Esophagus squamous epithelium (tissue), 5 donors: ENCODE measurements at places on chromosomes 11 and 22.

- no peaks in the 10 kb centered on the region for H3K27me3 ChIP-seq
- H3K36me3 ChIP-seq = no peaks in the 10 kb centered on the region
- no peak overlapping the region for H3K4me3 ChIP-seq
- H3K27ac ChIP-seq = no peak overlapping the region
These were observed 1496.4 kb downstream of the TBC1D22A start for GRCh38 chr22:48258811-48259210.

GRCh38 chr22:36303874-36304273 is 50.9 kb downstream of the APOL1 start:
- no peaks in the 10 kb centered on the region for H3K4me1 ChIP-seq
- H3K27me3 ChIP-seq = no peaks in the 10 kb centered on the region
- no peak overlapping the region for H3K4me3 ChIP-seq
- DNase-seq = no peak
- H3K36me3 ChIP-seq = peaks cover 98% of the 10 kb centered on the region

DNA sequence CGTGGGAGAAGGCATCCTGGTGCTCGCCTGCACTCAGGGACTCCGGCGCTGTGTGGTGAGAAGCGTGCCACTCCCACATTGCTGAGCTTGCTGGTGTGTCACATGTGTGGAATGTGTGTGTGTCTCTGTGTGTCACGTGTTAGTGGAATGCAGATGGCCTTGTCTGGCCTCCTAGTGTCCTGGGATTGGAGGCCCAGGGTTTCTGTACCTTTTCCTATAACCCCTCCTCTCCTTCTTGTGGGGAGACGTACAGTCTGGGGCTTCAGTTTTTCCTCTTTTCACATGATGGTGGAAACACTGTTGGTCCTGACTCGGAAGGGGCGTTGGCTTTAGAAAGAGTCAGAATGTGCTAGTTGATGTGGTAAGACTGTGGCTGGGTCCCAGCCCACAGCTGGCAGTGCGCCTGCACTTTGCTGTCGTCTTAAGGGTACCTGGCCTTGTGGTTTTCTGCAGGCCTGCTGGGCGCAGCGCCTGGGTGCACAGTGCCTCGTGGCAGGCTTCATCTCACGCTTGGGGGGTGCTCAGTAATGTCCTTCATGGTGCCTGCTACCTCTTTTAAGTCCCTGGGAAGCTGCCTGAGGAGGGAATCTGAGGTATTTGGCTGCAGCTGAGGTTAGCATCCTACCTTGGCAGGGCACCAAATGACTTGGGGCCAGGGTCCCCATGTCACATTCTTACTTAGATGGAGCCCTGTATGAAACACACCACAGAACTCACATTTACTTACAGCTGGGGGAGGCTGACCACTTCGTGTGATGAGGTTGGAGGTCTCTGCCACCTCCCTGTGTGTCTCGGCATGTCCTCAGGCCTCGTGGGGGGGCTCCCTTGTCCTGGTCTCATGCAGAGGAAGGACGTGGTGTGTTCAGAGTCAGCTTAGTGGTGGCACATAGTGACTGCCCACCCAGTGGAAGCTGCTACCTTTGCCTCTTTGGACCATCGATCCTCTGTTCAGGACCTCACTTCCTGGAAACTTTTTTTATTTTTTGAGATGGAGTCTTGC is 61.9 kb downstream of the MED15 start:
- H3K4me3 ChIP-seq = no peak overlapping the region
- H3K27me3 ChIP-seq = no peaks in the 10 kb centered on the region
- H3K4me1 ChIP-seq = peaks cover 41% of the 10 kb centered on the region
- peak overlapping the region; percentile 77 for H3K27ac ChIP-seq
- peaks cover 64% of the 10 kb centered on the region for H3K36me3 ChIP-seq

- H3K4me3 ChIP-seq = no peak overlapping the region
These were observed 565.4 kb downstream of the ETS1 start for GRCh38 chr11:128022007-128022368.

DNA sequence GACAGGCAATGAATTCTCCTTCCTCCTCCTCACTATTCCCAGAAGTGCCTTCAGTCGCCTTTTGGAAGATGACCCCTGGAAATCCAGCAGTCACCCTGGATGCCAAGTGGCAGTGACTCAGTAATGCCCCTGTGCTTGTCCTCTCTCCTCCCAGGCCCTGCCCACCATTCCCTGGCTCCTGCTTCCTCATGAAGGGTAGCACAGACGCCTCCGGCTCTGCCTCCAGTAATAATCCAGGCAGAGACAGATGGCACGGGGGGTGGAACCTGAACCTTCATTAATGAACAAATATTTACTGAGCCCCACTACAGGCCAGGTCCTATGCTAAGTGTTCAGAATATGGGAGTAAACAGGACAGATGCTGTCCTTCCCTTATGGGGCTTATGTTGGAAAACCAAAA is 23.2 kb downstream of the SYT13 start:
- no peaks in the 10 kb centered on the region for H3K36me3 ChIP-seq
- no peaks in the 10 kb centered on the region for H3K27me3 ChIP-seq
- H3K27ac ChIP-seq = no peak overlapping the region
- no peak overlapping the region for H3K4me3 ChIP-seq

GRCh38 chr11:76723142-76723541 is 52.6 kb upstream of the LRRC32 start:
- H3K4me3 ChIP-seq = no peak overlapping the region
- H3K27me3 ChIP-seq = no peaks in the 10 kb centered on the region
- no peak for DNase-seq
- no peaks in the 10 kb centered on the region for H3K36me3 ChIP-seq
- H3K27ac ChIP-seq = no peak overlapping the region
- H3K4me1 ChIP-seq = peaks cover 7% of the 10 kb centered on the region

DNA sequence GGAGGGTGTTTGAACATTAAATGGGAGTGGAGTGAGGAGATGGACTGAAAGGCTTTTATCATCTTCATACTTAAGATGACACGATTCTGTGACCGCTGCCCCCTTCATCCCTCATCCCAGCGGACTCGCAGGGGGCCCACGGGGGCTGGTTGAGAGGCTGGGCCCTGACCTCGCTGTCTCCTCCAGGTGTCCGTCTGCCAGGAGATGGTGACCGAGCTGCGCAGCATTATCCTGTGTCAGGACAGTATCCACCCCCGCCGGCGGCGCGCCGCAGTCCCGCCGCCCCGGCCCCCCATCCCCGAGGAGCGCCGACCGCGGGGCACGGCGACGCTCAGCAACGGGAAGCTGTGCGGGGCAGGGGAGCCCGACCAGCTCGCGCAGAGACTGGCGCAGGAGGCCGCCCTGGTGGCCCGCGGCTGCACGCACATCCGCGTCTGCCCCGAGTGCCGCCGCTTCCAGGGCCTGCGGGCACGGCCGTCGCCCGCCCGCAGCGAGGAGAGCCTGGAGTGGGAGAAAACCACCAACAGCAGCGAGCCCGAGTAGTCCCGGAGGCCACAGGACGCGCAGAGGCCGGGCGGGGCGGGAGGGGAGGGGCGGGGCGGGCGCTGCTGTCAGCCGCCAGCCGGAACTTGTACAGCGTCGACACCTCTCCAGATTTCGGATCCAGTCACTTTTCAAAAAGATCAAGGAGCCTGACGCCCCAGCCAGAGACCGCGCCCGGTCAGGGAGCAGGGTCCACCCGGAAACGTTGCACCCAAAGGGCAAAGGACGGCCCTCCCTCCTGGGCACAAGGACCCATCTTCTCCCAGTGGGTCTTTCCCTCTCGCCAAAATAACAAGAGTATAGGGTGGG is 38.0 kb upstream of the TBCEL start:
- H3K27ac ChIP-seq = no peak overlapping the region
- no peaks in the 10 kb centered on the region for H3K27me3 ChIP-seq
- peaks cover 7% of the 10 kb centered on the region for H3K4me1 ChIP-seq
- DNase-seq = no peak
- no peaks in the 10 kb centered on the region for H3K36me3 ChIP-seq

- no peaks in the 10 kb centered on the region for H3K36me3 ChIP-seq
- no peak for DNase-seq
- H3K27ac ChIP-seq = no peak overlapping the region
These were observed 81.7 kb upstream of the FAM181B start for GRCh38 chr11:82815406-82815805.

DNA sequence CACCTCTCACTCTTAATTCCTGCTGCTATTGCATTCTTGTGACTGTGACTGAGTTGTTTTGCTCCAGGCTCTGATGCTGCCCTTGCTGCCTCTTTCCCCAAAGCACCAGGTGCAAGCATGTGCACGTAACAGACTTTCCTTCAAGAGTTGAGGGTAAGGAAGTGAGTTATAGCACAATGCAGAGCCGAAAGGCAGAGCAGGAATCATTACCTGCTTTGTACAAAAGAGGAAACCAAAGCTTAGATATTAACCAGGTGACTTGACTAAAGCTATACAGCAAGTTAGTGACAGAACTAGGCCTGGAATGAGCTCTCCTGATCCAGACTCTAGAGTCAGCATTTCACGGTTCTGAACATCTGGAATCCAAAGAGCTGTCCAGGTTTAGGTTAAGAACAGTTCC is 33.6 kb downstream of the NEU3 start:
- H3K4me1 ChIP-seq = no peaks in the 10 kb centered on the region
- no peak overlapping the region for H3K4me3 ChIP-seq
- H3K27me3 ChIP-seq = no peaks in the 10 kb centered on the region
- no peak overlapping the region for H3K27ac ChIP-seq
- no peak for DNase-seq

- DNase-seq = no peak
- no peak overlapping the region for H3K4me3 ChIP-seq
- peaks cover 33% of the 10 kb centered on the region for H3K36me3 ChIP-seq
- no peaks in the 10 kb centered on the region for H3K4me1 ChIP-seq
- H3K27ac ChIP-seq = no peak overlapping the region
These were observed 26.6 kb downstream of the SLC25A18 start for GRCh38 chr22:17589810-17590375.

- no peak overlapping the region for H3K4me3 ChIP-seq
- no peaks in the 10 kb centered on the region for H3K27me3 ChIP-seq
- H3K27ac ChIP-seq = no peak overlapping the region
- peaks cover 4% of the 10 kb centered on the region for H3K4me1 ChIP-seq
- DNase-seq = no peak
These were observed 115.7 kb downstream of the ABTB2 start for GRCh38 chr11:34242037-34242625.

- no peak for DNase-seq
- no peaks in the 10 kb centered on the region for H3K4me1 ChIP-seq
- no peak overlapping the region for H3K4me3 ChIP-seq
- no peak overlapping the region for H3K27ac ChIP-seq
These were observed 299.9 kb downstream of the BRD1 start for GRCh38 chr22:49527611-49528419.

GRCh38 chr11:35363854-35364780 is 55.2 kb downstream of the SLC1A2 start:
- no peak for DNase-seq
- H3K4me1 ChIP-seq = peaks cover 36% of the 10 kb centered on the region
- H3K27me3 ChIP-seq = no peaks in the 10 kb centered on the region
- peak overlapping the region; percentile 83 for H3K27ac ChIP-seq
- no peak overlapping the region for H3K4me3 ChIP-seq

DNA sequence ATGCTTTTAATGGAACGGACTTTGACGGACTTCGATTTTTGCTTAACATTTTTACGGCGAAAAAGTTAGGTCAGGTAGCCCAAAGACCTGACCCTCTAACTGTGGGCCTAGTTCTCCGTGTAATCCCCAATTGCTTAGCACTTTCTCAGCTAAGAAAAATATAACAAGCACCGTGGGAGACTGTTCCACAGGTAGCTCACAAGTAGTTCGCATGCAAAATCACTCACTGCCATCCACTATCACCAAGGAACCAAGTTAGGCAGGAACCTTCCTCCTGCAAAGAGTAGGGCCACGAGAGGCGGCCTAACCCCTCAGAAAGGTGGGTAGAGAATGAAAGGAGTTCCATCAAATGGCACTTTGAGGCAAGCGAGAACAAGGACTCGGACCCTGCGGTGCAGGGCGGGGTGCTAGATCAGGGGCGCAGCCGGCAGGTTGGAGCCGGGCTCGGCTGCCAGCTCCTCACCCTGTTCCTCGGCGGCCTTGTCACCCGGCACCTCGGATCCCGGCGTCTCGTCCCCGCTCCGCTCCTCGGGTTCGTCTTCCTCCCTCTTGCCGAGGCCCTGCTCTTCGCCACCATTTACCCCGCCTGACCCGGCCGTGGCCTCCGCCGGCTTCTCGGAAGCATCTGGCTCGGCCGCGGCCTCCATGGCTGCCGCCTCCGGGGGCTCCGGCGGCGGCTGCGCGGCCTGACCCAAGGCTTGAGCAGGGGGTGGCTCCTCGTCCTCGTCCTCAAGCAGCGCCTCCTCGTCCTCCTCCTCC is 922 bp downstream of the HNRNPUL2 start:
- no peaks in the 10 kb centered on the region for H3K27me3 ChIP-seq
- H3K27ac ChIP-seq = peak overlapping the region; percentile 93
- H3K4me1 ChIP-seq = peaks cover 29% of the 10 kb centered on the region
- peaks cover 43% of the 10 kb centered on the region for H3K36me3 ChIP-seq

DNA sequence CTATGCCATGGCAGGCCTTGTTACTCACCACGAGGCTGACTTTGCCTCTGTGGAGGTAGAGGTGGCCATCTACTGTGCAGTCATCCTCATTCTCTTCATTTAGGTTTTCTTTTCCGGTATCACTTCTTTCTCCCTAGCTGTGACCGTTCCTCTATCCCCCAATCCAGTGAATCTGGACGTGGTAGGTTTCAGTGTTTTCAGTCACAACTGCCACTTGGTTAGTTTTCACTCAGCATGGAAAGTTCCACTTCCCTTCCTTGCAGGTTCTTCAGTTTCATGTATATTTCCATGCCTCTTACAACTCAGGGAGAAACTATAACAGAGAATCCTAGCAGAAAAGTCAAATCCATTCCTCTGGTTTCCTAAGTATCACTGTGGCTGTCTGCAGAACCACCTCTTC is 1.9 kb downstream of the HPS4 start:
- H3K4me1 ChIP-seq = peaks cover 80% of the 10 kb centered on the region
- peaks cover 16% of the 10 kb centered on the region for H3K36me3 ChIP-seq
- H3K27me3 ChIP-seq = no peaks in the 10 kb centered on the region
- no peak overlapping the region for H3K4me3 ChIP-seq
- no peak for DNase-seq

DNA sequence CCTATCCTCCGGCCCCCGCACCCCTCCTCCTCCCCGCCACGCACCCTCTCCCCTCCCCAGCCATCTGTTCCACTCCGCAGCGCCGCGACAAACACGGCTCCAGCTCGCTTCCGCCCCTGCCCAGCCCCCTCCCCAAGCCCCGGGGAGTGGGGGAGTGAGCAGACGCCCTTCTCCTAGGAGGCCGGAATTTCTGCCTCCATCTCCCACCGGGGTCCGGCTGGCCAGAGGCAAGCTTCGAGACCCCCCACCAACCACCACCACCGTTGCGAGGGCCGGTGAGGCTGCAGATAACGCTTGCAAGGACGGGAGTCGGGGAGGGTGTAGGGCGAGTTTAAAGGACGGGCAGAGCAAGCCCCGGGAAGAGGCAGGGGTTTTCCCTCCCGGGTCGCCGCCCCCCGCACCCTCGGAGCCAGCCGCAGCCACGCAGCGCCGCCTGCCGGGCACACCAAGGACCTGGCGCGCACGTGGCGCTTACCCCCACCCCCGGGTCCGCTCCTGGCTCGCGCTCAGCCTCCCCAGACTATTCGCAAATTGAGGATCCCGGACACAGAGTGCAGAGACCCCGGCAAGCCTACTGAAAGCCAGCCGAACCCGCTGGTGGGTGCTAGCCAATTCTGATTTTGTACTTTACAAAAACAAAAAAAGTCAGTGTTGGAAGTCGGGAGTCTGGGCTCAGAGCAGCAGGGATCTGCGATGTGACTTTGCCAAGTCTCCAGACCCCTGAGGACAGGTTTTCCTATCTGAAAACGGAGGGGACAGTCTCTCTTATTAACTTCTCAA is 22.6 kb downstream of the RTN4RL2 start:
- no peak for DNase-seq
- peaks cover 4% of the 10 kb centered on the region for H3K36me3 ChIP-seq
- peaks cover 21% of the 10 kb centered on the region for H3K4me1 ChIP-seq
- no peak overlapping the region for H3K27ac ChIP-seq
- peak overlapping the region; percentile 60 for H3K4me3 ChIP-seq

- H3K4me3 ChIP-seq = no peak overlapping the region
- peaks cover 60% of the 10 kb centered on the region for H3K4me1 ChIP-seq
- no peaks in the 10 kb centered on the region for H3K36me3 ChIP-seq
- DNase-seq = no peak
- H3K27me3 ChIP-seq = no peaks in the 10 kb centered on the region
These were observed 65.2 kb upstream of the CDON start for GRCh38 chr11:126127898-126128297.
